ENCODE measurements at places on chromosomes 2 and 18.

- DNase-seq, result no peak
Measured at GRCh38 chr2:8244639-8245038, 437.2 kb upstream of the ID2 start.

DNA sequence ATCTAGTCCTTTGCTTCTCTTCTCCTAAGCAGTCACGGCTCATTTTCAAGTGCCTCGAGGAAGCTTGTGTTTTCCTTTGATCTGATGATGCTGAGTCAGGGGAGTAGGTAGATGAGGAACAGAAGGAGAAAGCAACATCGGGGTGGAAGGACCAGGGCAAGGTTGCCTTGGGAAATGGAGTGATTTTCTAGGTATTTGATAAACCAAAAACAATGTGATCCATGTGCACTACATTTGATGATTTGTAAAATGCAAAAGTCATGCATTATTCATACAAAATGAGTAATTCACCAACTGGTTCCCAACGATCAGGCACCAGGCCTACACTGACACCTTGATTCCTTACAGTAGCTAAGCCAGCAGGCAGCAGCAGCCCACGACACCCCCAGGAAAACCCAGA is 205.3 kb downstream of the ANAPC1 start:
- DNase-seq, result no peak

- no peak for DNase-seq
Measured at GRCh38 chr2:134727385-134727784, 8.6 kb upstream of the TMEM163 start.

GRCh38 chr2:112829961-112830681 is 6.5 kb downstream of the IL1B start:
- no peak for DNase-seq
